ENCODE measurements at places on chromosomes 13 and 19.

DNA sequence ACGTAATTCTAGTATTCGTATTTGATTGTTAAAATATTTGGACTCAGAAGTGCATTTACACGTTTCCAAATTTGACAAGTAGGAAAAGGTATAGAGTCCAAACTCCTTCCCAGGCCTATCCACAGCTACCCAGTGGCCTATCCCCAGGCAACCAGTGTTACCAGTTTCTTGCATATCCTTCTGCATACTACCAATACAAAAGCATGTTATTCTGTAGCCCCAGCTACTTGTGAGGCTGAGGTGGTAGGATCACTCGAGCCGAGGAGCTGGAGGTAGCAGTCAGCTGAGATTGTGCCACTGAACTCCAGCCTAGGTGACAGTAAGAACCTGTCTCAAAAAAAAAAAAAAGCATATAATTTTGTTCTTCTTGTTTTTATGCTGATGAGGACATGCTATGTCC lies 67.1 kb downstream of the LRCH1 start:
- DNase-seq = no peak

GRCh38 chr13:70758932-70759331 lies 650.7 kb upstream of the KLHL1 start:
- no peak for DNase-seq

- peak; percentile 0 for DNase-seq
Measured at GRCh38 chr19:41646589-41647204, 19.8 kb upstream of the CEACAM4 start.

DNA sequence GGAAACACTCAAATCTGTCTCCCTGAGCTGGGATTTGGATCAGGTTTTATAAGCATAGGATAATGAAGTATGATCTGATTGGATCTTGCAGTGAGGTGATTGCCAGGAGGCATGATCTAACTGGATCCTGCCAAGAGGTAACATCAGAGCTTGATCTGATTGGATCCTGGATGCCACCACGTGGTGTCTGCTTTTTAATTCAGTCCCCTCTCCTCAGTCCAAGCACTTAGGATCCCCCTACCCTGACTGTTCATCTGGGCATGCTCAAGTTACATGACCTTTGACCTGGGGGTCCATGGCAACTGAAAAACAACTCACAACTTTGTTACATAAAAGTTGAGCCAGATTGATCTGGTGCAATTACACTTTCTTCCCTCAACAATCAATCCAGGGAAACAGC lies 47.5 kb upstream of the LSM14A start:
- no peak for DNase-seq

GRCh38 chr19:39430675-39431593 lies 4.8 kb downstream of the RPS16 start:
- DNase-seq = peak; percentile 89

GRCh38 chr19:29677001-29677817 lies 11.9 kb downstream of the PLEKHF1 start:
- no peak for DNase-seq

DNA sequence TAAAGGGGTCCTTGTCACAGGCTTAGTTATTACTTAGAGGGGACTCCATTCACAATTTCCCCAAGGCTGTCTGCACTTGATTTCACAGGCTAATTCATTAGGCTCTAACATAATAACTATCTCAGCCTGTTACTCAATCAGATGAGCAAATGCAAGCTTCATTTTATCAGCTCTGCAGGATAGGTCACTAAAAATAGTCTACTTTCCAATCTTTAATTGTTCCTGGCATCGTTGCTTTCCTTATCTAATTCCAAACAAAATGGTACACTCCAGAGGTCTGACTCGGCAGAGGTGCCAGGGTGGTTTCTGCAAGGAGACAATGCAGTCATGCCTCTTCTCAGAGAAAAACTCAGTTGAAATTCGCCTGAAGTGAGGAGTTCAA lies 69.7 kb upstream of the SLC15A1 start:
- DNase-seq = no peak

DNA sequence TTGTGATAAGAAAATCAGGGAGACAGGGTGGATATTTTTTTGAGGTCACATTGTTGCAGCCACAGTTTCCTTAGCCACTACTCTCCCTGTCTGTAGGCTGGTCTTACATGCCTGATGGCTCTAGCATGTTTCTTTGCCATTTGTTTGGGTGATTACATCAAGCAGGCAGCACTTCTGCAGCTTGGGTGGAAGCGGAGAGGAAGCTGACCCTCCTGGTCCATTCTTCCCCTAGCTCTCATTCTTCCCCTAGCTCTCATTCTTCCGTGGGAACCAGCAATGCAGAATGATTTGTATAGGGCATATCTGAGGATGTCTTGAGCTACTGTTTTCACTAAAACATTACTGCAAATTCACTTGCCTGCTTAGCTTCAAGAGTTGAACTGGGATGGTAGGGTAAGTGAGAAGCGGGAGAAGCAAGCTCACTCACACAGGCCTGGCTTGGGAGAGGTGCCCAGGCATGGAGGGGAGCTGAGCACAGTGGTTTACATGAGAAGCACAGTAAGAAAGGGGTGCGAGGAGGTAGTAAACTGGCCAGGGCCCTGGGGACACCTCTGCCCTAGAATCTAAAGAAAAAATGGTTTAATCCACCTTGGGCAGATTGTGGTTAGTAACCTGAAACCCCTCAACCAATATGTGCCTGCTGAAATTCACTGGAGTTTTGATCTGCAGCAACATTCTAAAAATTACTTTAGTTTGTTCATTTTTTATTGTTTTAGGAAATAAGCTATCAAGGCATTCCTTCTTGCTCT lies 538.9 kb downstream of the RFC3 start:
- no peak for DNase-seq

GRCh38 chr13:32316028-32316339 lies 676 bp downstream of the BRCA2 start:
- DNase-seq = no peak

- DNase-seq = no peak
Measured at GRCh38 chr13:87084192-87084591, 587.0 kb upstream of the SLITRK5 start.

DNA sequence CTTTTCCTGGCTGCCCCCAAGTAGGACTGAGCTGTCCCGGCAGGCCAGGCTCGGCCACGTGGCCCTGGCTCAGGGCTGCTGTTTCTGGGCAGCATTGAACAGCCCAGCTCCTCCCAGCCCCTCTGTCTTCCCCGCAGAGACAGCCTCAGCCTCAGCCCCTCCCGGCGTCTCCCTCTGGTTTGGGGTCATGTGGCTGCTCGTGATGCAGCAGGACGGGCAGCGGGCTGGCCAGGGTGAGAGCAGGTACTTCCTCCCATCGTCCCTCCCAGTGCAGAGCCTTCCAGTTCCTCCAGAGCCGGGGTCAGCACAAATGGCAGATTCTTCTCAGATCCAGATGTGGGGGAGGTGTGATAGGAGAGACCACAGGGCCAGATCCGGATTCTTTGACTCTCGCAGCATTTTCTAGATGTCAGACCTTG lies 114.6 kb downstream of the KDM4B start:
- no peak for DNase-seq

DNA sequence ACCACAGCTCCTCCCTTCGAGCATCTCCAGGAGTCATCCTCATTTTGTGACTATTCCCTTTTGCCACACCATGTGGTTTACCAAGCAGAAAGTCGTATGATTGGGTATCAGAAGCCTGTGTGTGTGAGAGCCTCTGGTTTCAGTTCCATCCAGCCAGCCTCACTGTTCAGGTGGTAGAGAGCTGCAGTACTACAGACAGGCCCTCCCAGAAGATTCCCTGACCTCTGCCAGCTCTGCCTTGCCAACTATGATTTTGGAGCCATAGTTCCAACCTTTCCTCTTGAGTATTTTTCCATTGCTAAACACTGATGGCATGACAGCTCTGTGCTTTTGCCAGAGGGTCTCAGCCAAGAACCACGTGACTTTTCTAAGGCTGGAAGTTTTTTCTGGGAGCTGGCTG lies 82.5 kb downstream of the DHRS12 start:
- peak; percentile 49 for DNase-seq

DNA sequence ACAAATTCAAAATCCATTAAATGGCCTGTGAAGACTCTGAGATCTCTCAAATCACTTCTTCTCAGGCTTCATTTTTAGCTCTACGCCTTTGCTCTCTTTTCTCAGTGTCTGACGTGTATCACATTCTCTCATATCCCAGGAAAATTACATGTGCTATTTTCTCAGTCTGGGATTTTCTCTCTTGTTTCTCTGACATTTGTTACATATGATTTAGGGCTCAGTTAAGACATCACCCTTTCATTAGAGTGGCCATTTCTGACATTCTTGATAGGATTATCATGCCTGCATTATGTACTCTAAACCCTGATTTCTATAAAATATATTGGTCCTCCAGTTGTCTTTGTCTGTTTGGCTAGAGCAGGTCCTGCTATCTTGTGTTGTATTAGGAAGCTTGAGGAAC lies 136.6 kb downstream of the GPC5 start:
- no peak for DNase-seq

DNA sequence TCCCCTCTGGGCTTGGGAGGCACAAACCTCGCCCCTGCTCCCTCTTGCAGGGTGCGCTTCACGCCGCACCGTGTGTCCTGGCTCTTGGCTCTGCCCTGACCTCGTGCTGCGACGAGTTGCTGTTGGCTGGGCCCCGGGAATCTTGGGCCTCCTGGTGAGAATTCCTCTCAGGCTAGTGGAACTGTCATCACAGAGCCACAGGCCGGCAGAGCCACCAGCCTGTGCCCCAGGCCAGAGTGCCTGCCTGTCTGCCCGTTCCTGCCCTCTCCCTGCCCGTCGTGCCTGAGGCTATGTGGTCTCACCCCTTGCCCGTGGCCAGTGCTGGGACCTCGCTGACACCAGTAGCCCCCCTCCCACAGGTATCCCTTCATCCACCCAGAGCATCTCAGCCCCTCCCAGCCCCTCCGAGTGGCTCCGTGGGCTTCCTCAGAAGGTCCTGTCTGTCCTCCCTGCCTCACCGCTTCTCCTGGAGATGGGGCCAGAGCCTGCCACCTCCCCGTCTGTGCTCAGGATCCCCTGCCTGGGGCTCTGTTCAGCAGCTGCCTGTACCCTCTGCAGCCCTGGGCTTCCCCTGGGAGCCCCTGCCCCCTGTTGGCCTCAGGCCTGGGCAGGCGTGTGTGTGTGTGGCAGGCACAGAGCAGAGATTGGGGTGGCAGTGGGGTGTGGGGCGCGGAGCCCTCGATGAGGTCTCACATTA lies 13.3 kb downstream of the NDUFB7 start:
- DNase-seq = no peak

- DNase-seq = no peak
Measured at GRCh38 chr19:50720181-50720920, 749 bp upstream of the SHANK1 start.

DNA sequence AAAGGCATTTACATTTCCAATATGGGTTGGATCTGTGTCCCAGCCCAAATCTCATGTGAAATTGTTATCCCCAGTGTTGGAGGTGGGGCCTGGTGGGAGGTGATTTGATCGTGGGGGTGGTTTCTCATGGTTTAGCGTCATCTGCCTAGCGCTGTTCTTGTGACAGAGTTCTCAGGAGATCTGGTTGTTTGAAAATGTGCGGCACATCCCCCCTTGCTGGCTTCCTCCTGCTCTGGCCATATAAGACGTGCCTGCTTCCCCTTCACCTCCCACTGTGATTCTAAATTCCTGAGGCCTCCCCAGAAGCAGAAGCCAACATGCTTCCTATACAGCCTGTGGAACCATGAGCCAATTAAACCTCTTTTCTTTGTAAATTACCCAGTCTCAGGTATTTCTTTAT lies 126.2 kb upstream of the FNDC3A start:
- no peak for DNase-seq

DNA sequence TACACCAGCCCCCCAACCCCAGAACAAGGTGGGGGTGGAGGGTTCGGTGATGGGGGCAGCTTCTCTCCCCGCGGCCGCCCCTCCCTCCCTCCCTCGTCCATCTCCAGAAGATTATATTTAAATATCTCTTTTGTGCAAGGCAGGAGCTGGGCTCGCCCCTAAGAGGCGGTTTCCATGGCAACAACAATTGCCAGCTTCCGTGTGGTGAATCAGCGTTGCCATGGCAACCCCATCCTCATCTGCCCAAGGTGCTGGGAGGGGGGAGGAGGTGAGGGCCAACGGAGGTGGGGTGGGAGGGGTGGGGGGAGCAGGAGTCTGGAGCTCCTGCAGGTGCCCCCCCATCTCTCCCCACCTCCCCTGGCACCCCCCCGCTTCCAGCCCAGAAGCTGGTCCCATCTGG lies 46.4 kb downstream of the CELF5 start:
- DNase-seq = peak; percentile 94

DNA sequence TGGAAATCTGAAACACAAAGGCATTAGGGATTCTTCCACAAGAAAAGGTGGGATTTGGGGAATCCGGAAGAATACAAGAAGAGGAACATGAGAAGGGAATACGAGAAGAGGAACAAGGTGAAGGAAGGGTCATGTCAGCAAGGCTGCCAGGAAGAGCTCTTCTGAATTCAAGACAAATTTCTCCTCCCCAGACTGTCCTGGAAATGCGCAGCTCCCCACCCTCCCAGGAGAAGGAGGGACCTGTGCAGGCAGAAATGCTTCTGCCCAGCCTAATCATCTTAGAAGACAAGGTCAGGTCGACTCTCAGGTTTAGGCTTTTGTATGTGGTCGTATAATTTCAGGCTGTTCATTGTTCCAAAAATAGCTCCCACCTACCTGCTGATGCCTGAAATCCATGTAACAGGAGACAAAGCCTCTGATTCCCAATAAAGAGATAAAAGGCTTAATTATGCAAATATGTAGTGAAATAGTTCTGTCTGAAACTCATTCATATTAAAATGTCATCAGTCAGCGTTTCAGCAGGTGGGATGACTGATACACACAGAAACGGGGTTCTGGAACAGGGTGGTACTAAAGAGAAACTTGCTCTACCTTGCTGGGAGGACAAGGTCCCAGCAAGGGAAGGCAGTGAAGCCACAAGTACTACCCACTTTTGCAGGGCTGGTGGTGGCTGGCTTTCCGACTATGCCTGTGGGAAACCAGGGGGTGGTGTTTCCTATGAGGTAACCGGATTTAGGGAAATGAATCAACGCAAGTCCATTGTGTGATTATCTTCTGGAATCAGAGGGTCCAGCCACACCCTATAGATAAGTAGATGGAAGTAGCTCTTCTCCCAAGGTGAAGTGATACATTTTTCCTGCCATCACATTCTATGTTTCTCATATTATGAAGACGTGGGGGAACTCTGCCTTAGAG lies 76.1 kb downstream of the KL start:
- no peak for DNase-seq

GRCh38 chr13:20128459-20128931 lies 32.4 kb downstream of the GJA3 start:
- no peak for DNase-seq

DNA sequence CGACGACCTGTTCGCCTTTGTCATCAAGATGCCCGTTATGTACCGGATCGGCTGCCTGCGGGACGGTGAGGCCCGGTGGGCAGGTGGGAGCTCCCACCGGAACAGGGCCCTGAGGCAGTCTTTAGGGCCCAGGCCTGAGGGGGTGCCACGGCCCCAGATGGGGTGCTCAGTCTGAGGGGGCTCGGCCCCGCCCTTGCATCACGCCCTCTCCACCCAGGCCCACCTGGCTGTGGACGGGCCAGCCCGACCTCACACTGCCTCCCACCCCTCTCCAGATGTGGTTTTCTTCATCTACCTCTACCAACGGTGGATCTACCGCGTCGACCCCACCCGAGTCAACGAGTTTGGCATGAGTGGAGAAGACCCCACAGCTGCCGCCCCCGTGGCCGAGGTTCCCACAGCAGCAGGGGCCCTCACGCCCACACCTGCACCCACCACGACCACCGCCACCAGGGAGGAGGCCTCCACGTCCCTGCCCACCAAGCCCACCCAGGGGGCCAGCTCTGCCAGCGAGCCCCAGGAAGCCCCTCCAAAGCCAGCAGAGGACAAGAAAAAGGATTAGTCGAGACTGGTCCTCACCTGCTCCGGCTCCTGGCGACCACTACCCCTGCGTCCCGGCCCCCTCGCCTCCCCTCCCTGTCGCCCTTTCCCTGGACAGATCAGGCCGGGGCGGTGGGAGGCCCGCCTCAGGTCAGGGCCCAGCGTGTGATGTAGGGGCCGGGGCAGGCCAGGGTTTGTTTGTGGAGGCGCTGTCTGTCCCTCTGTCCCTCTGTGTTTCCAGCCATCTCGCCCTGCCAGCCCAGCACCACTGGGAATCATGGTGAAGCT lies 8.7 kb upstream of the RELB start:
- no peak for DNase-seq

All from cerebellar cortex (tissue), 1 donor.